ENCODE measurements at places on chromosomes 1 and 21.

- DNase-seq, result no peak
These were observed 225.5 kb upstream of the ADAMTS5 start for GRCh38 chr21:27192281-27192949.

- no peak for DNase-seq
These were observed 24.4 kb downstream of the DIO1 start for GRCh38 chr1:53918343-53918742.

DNA sequence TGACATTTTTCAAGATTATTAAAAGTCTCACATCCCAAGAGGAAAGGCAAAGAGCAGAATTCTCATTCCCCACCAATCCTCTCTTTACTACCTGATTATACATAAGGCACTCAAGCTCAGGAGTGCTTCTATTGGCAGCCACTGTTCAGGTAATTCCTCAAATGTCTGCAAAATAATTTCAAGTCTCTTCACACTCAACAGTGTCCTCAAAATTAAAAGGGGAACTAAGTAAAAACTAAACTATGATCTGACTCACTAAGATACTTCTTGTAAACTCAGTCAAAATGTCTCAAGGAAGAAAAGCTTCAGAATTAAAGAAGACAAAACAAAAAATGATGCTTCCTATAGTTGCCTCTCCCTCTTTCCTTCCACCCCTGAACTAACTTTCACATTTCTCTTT, 135.6 kb downstream of the GPATCH2 start:
- no peak for DNase-seq

GRCh38 chr1:160451119-160451858, 50.9 kb downstream of the VANGL2 start:
- no peak for DNase-seq

- DNase-seq, result no peak
These were observed 384.1 kb upstream of the PLXNA2 start for GRCh38 chr1:208628022-208628914.

GRCh38 chr1:71222668-71223067, 141.8 kb upstream of the ZRANB2 start:
- no peak for DNase-seq

DNA sequence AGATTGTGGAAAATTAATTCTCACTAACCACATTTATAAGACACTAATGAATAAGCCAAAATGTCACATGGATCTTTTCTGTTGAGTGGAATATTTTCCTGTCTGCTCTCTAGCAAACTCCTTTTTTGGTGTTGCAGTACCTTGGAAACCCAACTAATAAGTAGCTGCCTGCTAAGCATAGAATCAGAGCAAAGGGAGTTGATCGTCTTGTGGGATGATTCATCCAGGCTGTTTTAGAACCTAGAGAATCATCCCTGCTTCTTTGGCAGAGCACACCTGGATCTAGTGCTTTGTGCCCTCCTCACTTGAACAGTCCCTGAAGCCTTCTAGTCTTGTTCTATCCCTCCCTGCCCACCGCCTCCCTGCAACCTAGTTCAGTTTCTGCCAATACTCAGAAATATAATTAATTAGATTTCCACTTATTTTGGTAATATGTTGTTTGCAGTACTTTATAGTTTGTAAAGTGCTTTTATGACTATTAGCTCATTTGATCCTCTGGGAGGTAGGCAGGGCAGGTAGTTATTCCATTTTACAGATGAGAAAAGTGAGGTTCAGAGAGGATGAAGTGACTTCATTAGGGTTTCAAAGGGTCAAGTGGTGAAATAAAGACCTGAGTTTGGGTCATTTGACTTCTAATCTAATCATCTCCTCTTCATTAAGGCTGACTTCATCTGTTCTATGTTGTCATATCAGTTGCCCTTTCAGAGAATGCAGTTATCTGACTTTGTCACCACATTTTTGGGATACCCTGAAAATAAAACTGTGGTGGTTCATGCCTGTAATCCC, 2.5 kb downstream of the AGO4 start:
- DNase-seq, result peak; percentile 59

- no peak for DNase-seq
These were observed 89.7 kb downstream of the DIRAS3 start for GRCh38 chr1:67960766-67961165.

GRCh38 chr1:48596046-48596445, 124.0 kb upstream of the SPATA6 start:
- DNase-seq, result no peak

DNA sequence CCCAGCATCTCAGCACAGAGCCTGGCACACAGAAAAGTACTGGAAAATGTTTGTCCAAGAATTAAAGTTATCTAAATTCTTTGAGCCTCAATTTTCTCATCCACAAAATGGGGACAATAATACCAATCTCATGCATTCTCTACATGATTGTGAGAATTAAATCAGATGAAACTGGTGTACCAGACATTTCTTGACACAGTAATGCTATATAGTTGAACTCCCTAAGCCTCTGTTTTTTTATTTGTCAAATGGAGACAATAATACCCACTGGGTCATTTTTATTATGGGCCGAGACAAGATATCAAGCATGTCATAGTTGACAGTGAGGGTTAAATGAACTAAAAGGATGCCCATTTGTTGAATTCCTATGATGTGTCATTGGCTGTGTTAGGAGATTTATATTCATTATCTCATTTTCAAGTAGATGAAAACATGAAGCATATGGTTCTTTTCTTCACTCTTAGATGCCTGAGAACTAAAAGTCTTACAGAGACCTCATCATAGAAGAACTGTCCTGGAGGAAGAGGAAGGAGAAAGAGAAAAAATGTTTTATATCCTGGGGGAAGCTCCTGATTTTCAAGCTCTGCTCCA, 17.5 kb upstream of the OTUD3 start:
- DNase-seq, result no peak

DNA sequence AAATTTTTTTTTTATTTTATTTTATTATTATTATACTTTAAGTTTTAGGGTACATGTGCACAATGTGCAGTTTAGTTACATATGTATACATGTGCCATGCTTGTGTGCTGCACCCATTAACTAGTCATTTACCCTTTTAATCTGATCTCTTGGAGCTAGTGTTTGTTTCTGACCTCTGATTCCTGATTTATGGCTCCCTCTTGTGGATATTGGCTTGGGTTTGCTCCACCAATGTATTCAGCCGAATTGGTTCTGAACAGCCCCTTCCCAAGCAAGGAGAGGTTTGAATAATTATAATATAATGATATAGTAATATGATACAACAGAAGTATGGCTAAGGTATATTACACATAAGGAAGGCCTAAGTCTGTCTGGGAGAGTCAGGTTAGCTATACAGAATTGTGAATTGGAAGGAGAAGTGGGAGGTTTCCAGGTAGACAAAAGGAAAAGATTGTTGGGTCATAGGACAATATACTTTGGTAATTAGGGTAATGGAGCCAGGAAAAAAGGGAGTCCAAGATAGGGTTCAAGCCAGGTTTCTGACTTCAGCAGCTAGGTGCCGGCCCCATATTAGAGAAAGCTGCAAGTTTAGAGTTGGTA, 53.1 kb upstream of the HMCN1 start:
- DNase-seq, result no peak

- DNase-seq, result no peak
These were observed 58.8 kb upstream of the ZNF644 start for GRCh38 chr1:91080650-91081049.

DNA sequence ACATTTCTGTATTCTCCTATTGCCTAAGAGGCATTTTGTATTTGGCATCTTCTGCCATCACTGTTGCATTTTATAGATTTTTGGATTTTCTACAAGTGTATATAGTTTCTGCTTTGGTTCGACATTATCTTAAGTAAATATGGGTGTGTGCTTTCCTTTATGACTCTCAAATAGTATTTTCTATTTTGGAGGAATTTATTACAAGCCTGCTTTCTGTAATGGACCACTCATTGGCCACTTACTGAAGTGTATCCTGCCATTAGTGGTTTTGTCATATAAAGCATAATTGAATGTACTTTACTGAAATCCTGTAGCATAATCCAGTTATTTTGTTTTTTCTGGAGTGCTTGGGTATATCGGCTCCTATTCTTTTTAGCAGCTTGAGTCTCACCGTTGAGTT, 184.3 kb downstream of the PATJ start:
- no peak for DNase-seq

GRCh38 chr1:39877231-39877778, 6.0 kb downstream of the TRIT1 start:
- no peak for DNase-seq

DNA sequence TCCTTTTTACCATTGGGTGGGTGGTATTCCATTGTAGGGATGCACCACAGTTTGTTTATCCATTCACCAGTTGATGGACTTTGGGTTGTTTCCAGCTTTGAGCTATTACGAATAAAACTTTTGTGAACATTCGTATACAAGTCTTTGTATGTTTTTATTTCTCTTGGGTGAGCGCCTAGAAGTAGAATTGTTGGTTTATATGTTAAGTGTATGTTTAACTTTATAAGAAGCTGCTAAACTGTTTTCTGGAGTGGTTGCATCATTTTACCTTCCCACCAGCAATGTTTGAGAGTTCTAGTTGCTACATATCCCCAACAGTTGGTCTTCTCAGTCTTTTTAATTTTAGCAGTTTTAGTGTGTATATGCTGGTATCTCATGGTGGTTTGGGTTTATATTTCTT, 132.5 kb downstream of the PEX14 start:
- no peak for DNase-seq

DNA sequence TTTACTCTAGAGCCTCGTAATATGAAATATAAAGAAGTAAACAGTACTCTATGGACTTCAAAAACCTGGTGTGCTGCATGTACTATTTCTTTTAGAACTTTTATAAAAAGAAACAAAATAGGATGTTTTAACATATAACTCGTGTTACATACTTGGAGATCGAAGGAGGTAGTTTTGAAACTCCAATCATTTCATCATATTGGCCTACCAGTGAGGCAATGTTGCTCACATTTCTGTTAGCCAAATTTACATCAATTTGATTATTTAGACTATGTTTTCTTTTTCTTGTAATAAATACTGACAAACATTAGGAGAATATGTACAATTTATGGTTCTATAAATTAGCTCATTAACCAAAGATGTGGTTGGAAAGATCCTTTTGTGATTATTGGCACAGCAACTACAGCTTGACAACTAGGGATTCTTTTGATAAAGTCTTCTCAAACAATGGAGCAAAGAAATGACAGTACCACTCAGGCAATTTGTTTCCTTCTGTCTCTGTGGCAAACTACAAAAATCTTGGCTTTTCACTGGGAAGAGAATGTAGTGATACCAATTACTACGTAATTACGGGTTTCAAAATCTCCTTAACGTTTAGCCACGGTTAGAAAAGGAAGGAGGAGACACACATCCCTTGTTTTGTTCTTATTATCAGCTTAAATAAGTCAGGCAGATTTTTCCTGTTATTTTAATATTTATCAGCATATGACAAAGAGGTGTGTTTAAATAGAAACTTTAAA, 266.6 kb upstream of the SGIP1 start:
- DNase-seq, result no peak

- DNase-seq, result no peak
These were observed 1.1 kb downstream of the CELA2A start for GRCh38 chr1:15457585-15457984.

DNA sequence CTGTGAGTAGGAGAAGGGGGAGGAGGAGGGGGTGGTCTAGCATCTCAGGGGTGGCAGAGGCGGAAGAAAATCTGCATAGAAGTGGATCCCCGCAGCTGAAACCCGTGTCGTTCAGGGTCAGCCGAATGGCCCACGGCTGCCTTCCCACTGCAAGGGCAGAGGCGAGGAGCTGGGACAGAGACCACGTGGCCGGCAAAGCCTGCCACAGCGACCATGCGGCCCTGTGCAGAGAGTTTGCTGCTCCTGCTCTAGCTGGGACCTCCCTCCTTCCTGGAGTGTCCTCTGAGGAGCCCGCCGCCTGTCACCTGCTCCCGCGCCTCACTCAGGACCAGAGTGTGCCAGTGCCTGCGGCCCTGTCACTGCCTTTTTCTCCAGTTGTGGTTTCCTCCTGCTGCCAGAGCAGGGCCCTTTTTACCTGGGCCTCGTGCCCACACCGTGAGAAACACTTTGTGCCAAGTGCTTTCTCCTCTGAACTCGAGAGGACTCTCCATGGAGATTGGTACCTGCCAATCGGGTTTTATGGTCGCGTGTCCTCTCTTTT, 5.4 kb upstream of the TRPM2 start:
- no peak for DNase-seq

- DNase-seq, result no peak
These were observed at the start of gene NR1I3 for GRCh38 chr1:161238039-161238473. Gene NR1I3, minus strand, starts transcription at chr1:161238203. Its CDS starts 1,638 bp downstream, at chr1:161236565.

GRCh38 chr1:29033829-29034466, 89.8 kb downstream of the TMEM200B start:
- DNase-seq, result no peak

GRCh38 chr1:63148825-63149645, 173.3 kb upstream of the FOXD3 start:
- peak; percentile 5 for DNase-seq

DNA sequence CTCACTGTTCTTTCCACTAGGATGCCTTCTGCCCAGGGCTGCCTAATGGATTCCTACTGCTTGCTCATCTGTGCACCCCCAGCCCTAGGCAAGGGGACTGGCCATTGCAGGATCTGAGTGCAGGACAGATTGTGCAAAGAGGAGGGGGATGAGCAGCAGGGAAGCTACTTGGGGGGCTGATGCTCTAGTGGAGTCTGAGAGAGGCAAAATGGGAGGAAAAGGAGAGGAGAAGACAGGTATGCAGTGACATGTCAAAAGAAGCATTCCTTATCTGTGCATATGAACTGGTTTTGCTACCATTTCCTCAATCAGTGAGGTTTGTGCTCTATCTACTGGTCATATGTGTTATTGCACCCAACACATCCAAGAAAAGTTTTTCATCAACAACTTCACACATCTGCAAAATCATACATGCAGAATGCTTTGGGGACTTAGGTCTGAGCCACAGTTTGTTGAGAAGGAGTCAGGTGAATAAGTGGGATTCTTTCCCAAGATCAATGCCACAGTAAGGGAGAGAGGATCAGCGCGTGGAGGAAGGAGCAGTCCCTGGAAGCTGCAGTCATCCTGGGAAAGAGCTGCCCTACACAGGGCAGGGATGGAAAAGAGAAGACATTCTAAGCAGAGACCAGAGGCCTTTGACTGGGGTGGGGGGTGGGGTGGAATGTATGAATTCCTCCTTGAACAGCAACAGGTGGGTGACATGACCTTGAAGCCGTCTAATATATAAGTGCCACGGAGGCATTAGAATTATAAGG, 14.4 kb downstream of the SLC5A9 start:
- no peak for DNase-seq

All from hypothalamus (tissue), 51 donors.